NCI-H146 (cell line): ENCODE measurements at places on chromosomes 4 and X.

DNA sequence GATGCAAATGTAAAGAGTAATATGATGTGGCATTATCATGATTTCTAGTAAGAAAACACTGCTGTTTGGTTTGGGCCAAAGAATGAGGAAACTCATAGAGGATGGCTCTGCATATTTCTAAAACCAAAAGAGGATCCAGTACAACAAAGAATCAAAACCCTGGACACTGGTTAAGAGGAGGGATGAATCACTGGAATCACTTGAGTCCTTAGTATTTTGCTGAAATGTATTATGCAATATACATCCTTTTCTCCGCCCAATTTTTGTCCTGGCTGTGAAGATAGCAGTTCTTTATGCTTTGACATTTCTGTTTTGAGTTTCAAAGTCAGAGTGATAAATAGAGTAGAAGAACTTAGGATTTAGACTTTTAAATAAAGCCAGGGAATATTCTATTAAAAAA is 345.9 kb downstream of the PACRGL start:
- no peak for DNase-seq

- no peak for DNase-seq
These were observed 20.2 kb downstream of the RAB9B start for GRCh38 chrX:103811858-103812257.

GRCh38 chrX:87299563-87300160 is 217.9 kb upstream of the KLHL4 start:
- peak; percentile 2 for DNase-seq

DNA sequence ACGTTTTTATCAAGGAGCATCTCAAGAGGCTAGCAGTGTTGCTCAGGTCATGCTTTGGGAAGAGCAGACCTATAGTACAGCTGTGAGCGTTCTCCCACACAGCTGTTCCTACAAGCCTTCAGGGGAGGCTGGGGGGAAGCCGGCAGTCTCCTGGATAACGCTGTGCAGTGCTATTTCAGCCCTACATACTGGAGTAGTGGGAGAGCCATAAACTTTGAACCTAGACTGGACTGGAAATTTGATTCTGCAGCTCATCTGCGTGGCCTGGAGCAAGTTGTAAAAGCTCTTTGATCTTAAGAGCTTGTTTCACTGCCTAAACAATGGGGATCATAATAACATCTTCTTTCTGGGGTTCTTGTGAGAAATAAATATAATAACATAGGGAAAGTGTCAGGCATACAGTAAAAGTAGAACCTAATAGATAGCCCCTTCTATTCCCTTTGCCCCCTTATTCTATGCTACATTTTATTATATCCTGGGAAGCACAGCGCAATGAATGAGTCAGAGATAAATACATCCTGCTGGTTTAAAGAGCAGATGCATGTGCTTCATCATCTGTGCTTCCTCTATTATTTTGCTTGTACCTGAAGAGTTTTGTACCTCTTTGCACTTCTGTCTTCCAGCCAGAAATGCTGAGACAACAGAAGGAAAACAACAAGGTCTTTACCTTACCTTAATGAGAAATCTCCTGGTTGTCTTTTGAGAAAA is 14.7 kb upstream of the AMBN start:
- no peak for DNase-seq

DNA sequence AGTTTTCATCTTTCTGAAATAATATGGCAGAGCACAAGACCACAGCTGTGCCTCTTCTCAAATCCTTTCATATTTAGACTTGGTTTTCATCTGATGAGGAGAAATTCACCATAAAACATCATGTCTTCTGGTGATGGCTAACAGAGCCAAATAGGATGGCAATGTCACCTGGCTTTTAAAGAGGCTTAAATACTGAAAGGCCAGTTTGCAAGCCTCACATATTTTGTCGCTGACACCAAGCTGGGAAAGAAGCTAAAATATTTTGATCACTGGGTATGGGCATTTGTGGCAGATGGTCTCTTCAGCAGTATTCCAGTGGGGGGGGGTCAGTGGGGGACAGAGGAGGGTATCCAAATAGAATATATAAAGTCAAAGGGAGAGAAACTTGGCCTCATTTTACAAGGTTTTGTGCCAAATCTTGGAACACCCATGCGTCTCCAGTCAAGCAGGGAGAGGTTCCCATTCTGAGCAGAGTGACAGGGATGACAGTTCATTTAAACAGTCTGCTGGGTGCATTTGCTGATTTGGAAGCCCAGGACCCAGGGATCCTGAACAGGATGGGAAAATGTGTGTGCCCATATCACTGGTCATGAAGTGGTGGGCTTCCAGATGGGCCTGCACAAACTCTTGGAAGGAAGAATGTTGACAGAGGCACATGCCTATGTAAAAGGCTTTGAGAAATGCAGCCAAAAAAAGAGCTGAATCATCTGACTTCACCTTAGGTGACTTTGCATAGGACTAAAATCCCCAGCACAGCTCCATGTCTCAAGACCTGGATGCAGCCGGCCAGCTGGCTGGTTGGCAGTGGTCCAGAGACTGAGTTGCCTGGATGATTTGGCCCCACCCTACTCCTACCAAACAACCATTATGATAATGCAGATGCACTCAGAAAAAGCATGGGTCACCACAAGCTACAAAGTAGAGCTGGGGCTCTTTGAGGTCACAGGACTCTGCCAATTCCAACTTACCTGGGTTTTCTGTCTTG is 484.4 kb upstream of the NR3C2 start:
- no peak for DNase-seq

DNA sequence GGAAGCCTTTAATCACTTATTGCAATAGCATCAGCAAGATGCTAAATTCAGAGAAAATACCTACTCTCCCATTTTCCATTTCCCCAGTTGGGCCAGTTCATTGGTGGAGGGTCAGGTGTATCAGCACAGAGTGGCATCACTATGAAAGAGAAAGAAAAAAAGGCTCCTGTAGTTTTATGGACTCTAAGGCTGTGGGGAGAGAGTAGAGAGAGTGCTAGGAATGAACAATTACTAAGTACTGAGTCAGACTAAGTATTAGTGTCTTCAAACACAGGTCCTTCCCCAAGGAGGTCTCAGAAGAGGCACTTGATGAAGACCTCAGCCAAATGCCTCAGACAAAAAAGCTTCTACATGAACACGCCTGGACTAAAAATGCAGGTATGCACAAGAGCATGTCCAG is 1061.9 kb downstream of the FSTL5 start:
- no peak for DNase-seq

GRCh38 chrX:8846266-8846665 is 45.1 kb upstream of the FAM9A start:
- no peak for DNase-seq

DNA sequence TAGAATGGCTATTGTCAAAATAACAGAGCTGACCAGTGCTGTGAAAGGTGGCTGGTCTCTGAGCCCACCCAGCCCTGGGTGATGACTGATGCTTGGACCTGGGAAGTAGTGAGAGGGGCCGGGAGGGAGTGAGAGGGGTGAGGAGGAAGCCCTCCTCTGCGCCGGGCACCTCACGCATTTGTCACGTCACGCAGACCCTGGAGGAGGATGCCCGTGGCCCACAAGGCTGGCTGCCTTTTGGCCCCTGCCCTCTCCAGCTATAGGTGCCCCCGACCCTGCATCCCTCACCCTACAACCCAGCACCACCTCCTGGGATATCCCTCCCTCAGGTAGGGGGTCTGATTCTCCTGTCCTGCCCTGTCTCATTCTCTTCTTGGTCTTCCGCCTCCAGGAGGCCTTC is 207.4 kb downstream of the AFAP1 start:
- no peak for DNase-seq

- DNase-seq: no peak
These were observed 48.5 kb downstream of the NELFA start for GRCh38 chr4:1960170-1960825.

DNA sequence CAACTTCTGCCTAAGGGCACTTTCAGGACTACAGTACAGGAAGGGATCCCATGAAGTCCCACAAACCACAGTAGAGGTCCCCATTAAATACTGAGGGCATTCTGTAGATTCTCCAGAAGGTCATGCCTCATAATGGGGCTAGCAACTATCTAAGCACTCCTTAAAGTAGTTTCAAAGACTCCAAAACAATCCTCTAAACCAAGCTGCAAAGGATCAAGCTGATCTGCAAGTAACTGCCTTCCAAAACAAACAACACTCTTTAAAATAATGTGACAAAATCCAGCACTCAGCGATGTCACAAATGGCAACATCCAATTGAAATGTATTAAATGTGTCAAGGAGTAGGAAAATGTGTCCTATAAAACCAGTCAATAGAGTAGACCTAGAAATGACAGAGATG is 118.7 kb downstream of the FRYL start:
- no peak for DNase-seq

- peak; percentile 84 for DNase-seq
These were observed 54.9 kb downstream of the DCTD start for GRCh38 chr4:182862141-182862875.

GRCh38 chr4:10647846-10648245 is 36.7 kb downstream of the CLNK start:
- DNase-seq: no peak

- DNase-seq: no peak
These were observed 90.2 kb upstream of the UNC5C start for GRCh38 chr4:95638920-95639501.

- no peak for DNase-seq
These were observed 132.6 kb upstream of the ANK2 start for GRCh38 chr4:112916868-112917267.

DNA sequence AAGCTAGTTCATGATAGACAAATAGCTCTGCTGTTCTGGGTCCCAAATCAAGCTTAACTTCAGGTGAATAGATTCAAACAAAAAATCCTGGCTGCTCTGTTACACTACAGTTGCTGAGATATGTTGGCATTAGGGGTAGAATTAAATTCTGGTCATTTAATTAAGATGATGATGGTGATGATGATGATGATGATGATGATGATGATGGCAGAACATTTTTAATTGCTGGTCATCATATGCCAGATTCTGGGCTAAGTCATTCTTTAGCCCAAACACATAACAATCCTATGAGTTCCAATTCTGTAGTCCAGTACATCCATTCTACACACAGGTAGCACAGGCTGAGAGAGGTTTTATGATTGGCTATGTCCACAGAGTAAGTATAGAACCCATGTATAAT is 741.5 kb downstream of the STIM2 start:
- no peak for DNase-seq

DNA sequence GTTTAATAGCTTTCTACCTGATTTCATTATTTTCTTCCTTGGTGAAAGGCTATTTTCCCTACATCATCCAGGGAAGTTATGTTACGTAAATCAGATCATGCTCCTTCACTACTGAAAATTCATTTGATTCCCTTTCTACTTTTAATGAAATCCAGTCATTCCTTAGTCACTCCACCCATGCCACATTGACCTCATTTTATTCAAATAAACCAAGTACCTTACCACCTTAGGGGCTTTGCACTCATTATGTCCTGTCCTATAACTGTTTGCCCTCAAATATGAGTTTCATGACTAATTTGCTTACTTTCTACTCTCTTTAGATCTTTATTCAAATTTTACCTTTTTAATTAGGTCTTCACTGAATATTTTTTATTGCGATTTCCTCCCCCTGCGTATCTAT is 374.0 kb downstream of the GRID2 start:
- DNase-seq: no peak

DNA sequence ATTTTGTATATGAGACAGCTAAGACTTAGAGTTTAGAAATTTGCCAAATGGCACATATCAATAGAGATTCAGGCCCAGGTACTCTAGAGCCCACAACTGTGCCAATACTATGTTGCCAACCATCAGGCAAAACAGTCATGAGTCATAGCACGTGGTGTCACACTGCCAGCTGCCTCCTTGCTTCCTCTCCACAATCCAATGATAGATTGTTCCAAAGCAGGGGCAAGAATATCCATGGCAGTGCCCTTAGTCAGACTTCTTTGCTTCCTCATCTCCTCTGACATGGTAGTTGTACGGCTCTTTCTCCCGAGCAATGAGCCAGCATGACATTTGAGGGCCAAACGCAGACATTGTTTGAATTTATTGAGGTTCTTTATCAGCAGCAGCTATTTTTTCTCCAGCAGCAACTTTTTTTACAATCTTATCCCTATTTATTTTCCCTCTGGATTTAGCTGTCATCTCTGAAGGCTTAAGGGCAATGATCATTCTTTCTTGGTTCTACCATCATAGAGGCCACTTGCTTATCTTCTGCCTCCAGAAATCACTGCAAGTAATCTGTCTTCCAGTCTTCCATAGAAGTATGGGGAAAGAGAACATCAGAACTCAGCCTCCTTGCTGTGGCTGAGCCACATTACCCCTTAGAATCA is 169.7 kb downstream of the COL4A6 start:
- DNase-seq: no peak

- DNase-seq: peak; percentile 65
These were observed at the start of gene PGRMC2 for GRCh38 chr4:128287141-128287870. PGRMC2 (minus strand) TSS chr4:128287813; CDS start chr4:128287790, 23 bp downstream.

GRCh38 chrX:67892401-67892800 is 348.6 kb downstream of the AR start:
- DNase-seq: no peak

DNA sequence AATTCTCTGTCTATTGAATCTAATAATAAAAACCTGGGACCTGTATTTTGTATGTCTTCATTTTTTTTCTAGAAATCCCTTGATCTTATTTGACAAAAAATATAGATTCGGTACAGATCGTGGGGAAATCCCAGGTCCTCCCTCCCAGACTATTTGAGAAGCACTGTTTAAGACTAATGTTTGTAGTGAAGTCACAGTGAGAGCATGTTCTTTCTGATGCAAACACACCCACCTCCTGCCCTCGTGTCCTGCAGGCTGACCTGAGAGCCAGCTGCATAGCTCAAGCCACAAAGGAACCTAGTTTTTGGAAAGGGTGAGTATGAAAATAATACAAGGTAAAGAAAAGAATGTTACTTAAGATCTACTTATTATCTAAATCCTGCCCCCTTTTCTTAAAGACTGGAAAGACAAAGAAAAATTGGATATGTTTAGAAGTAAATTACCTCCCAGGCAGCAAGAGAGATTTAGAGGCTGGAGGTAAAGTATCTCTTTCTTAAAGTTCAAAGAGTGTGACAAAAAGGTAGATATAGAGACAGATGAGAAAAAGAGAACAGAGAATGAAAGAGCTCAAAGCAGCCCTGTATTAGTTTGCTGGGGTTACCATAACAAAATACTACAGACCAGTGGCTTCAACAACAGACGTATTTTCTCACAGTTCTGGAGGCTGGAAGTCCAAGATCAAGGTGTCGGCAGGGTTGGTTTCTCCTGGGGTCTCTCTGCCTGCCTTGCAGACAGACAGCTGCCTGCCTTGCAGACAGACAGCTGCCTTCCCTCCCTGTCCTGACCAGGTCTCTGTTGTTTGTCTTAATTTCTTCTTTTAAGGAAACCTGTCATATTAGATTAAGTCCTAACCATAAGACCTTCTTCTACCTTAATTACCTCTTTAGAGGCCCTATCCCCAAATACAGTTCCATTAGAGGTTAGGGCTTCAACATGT is 20.4 kb upstream of the DCTD start:
- no peak for DNase-seq

GRCh38 chr4:139530833-139531427 is 25.1 kb downstream of the SETD7 start:
- DNase-seq: peak; percentile 29

GRCh38 chr4:77854431-77855111 is 8.1 kb upstream of the MRPL1 start:
- no peak for DNase-seq
